ENCODE measurements at places on chromosomes 7 and 10.
A peak's percentile ranks its signal among the peaks of the same experiment; 100 is the strongest.

DNA sequence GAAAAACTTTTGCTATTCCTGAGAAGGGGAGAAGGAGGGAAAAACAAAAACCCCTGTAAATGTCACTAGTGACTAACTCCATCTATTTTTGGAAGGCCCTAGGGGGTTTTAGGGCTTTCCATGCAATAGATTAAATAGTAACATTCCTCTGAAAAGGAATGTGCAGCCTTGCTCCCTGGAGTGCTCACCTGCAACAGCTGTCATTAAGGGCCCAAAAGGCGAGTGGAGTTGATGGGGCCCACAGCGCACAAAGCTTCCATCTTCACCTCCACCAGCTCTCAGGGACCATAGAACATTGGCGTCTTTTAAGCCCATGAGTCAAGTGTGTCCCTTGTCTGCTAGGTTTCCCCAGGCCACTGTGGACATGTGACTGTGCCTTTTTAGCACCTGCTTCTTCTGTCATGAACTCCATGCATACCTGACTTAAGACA lies 58.0 kb upstream of the IL6 start:
- no peak for DNase-seq

DNA sequence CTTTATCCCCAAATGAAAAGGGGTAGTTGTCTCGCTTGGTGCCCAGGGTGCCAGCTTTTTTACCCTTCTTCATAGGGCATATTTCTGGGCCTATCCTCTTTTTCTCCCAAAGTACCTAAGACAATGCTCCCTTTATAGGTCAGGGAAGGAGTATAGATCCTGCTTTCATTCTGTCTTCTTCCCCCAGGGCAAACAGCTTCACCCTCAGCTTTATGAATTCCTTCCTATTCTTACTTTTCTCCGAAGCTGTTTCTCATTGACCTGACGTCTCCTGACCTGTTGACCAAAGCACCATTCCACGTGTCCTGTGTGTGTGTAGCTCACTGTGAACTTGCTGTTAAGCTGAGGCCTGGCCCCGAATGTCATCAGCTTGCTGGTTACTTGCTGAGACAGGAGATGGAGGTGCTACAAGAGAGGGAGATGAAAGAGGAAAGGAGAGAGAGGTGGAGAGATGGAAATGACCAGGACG lies 48.9 kb downstream of the PYROXD2 start:
- no peak for DNase-seq

DNA sequence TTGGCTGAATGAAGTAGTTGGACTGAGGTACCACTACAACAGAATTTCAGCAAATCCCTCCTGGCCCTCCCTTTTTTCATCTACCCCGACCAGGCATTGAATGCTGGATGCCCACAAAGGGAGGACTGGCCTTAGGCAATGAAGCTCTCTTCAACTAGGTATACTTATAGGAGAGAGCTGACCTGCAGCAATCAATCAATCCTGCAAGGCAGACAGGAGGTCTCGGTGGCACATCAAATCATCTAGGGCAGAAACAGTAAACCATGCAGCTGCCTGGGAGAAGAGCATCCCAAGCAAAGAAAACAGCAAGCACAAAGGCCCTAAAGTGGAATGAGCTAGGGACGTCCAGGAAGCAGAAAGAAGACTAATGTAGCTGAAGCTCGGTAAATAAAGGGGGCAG lies 2.4 kb upstream of the ABRAXAS2 start:
- no peak for DNase-seq

- DNase-seq = no peak
Measured at GRCh38 chr10:131187926-131188325, 123.6 kb downstream of the TCERG1L start.

DNA sequence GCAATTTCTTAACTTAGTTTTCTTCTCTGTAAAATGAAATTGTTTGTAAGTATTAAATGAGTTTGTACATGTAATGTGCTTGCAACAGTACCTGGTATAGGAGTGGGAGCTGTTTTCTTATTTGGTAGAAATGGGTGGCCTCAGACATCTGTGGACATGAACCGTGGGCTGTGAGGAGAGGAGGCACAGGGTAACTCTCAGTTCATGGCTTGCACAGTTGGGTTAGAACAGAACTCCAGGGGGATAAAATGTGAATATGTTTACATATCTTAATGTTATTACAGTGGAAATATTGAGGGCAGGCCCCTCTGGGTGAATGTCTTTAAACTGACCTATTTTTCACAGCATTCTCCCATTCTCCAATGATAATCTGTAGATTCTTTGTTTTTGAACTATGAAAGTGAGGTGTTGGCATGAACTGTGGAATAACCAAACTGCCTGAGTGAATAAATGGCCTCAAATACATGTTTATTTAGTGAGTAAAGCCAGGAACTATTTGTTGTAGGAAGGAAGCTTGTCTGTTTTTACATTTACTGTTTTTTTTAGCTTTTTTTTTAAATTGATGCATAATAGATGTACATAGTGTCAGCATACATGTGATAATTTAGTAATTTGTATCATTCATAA lies 2.6 kb downstream of the ABCA13 start:
- no peak for DNase-seq

GRCh38 chr10:27611744-27612550 lies 107.8 kb downstream of the RAB18 start:
- no peak for DNase-seq

DNA sequence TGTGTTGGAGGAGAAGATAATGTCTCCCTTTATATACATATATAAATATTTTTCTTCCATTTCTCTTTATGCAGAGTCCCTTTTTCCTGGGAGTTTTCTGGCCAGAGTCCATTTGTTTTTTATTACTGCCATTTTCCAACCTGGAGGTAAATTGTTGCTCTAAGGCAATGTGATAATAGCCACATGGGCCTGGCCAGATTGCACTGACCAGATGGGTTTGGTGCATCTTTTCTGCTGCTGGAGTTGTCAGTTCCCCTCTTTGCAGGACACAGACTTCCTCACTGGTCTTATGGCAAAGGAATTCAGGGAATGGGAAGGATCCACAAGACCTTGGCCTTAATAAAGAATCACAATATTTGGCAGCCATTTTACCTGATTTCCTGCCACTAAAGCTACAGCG lies 254.9 kb downstream of the SORCS3 start:
- DNase-seq = no peak

DNA sequence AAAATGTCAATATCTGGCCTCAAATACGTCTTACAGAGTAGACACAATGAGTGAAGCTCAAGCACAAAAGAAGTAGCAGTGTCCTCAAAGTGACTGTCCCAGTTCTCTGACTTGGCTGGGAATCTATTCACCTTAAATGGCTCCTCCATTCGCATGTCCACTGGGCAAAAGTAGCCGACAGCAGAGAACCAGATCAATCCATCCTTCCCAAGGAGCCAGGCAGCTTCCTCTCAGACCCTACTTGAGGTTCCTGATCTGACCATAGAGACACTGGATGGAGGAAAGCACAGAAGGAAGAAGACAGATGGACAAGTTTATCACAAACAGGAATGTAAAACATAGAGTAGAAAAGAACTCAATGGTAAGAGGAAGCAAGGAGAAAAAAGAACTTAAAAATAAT lies 53.5 kb downstream of the CDK6 start:
- DNase-seq = no peak

- DNase-seq = peak; percentile 23
Measured at GRCh38 chr10:4704034-4704545, 121.9 kb upstream of the AKR1E2 start.

GRCh38 chr7:132105096-132105495 lies 471.2 kb downstream of the PLXNA4 start:
- DNase-seq = no peak

GRCh38 chr7:30521532-30521931 lies 16.9 kb upstream of the GGCT start:
- DNase-seq = no peak

GRCh38 chr7:157467496-157468212 lies 130.8 kb downstream of the DNAJB6 start:
- DNase-seq = no peak

DNA sequence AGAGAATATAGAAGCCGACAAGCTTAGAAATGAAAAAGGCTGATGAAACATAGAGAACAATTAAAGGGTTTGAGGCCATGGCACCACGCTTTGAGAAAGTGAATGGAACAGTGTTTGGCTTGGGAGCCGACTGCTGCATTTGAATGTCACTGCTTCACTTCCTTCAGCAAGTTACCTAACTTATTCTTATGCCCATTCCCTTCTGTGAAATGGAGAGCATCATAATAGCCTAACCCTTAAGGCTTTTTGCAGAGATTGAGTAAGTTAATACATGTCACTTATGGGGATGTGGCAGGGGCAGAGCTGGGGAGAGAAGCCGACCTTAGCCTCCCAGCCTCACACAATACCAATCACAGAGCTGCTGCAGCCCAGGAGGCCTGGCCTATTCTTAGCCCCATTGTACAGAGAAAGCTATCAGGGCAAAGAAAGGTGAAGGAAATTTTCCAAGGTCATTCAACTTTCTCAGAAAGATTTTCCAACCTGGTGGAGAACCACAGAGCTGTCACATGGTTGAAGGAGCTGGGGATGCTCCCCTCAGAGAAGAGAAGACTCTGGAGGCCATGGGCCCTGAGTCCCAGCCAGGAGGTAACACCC lies 186.0 kb upstream of the GDF10 start:
- DNase-seq = no peak

- DNase-seq = no peak
Measured at GRCh38 chr7:152403726-152404125, 32.1 kb downstream of the KMT2C start.

- DNase-seq = no peak
Measured at GRCh38 chr7:131533566-131534561, 22.6 kb downstream of the PODXL start.

GRCh38 chr10:7647062-7647664 lies 19.6 kb downstream of the ITIH5 start:
- no peak for DNase-seq

DNA sequence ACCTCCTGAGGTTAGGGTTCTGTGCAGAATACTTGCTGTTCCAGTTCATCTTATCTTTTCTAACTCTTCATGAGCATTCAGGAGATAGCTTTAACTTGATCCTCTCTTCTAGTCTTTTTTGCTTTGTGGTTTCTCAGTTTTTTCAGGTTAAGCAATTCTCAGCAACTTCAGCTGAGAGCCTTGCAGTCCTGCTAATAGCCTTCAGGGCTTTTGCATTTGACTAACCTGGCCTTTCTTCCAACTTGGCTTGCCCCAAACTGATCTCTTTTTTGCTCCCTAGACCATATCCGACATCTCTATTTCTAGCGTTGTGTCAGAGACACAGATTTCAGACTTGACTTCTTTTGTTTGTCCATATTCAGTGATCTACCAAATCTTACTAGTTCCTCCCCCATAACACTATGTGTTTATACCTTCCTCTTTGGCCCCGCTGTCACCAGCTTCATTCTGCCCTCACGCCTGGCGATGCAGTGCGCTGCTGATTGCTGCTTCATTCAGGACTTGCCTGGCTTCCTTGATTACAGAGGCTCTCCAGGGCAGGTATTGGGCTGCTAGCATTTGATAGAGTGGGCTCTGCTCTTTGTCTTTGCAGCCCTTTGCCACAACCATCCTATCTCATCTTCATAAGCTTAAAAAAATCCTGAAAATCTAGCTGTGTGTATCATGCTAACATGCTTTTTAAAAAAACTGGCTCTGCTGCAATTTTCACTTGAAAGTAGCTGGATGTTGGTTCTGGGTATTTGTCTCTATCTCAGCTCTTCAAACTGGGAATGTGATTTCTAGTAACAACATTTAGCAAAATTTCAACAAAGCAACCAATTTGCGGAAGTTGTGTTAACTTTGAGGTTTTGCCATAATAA lies 9.6 kb downstream of the CUL1 start:
- no peak for DNase-seq

- DNase-seq = no peak
Measured at GRCh38 chr7:123023126-123023525, 27.6 kb upstream of the TAS2R16 start.

DNA sequence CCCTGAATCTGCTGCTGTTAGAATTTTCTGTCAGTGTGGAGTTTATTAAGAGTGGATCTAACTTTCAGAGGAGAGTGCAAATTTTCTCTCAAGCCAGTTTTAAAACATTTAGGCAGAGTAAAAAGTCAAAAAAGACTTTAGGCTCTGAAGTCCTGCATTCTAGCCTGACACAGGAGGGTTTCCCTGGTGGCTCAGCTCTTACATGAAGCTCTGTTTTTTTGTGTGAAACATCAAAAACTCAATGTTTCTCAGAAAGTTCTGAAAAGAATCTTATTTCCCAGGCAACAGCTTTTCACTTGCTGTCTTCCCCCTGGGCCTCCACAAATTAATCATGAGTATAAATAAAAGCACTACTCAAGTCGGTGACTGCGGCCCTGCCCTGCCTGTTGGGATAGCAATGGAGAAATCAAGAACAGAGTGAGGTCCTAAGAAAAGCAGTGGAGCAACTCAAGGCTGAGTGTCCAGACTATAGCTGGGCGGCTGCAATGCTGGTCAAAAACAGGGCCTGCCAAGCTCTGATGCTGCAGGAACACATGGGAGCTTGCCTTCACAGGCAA lies 22.3 kb upstream of the WDR11 start:
- no peak for DNase-seq

DNA sequence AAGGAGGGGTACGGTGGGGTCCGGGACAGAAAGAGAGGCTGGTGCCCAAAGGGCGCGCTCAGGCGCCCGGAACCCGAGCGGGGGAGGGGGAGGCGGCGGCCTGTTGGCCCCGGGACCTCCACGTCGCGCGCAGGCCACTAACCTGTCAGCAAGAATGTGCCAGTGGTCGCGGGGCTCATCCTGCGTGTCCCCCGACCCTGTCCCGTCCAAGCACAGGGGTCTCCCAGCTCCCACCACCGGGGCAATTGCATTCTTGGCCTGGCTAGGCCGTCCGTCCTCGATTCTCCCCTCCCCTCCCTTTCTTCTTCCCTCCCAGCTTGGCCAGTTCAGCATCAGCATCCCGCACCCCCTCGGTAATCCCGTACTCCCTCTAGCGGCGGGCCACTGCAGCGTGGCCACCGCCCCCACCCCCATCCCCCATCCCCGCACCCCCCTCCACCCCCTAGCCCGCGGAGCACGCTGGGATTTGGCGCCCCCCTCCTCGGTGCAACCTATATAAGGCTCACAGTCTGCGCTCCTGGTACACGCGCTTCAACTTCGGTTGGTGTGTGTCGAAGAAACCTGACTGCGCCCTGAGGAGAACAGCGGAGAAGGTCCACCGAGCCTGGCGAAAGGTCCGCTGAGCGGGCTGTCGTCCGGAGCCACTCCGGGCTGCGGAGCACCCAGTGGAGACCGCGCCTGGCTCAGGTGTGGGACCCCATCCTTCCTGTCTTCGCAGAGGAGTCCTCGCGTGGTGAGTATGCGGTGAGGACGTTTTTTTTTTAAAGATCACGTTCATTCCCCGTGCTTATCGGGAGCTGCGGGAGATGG lies at the start of gene SGCE:
TSS of gene SGCE (minus strand) at position 286 of the 810 bp plus-strand sequence. CDS start at position 251, 35 bp downstream.
- peak; percentile 47 for DNase-seq

- DNase-seq = no peak
Measured at GRCh38 chr10:106224676-106225075, 939.8 kb downstream of the SORCS1 start.

- DNase-seq = no peak
Measured at GRCh38 chr10:4343091-4343490, 482.9 kb upstream of the AKR1E2 start.

- DNase-seq = no peak
Measured at GRCh38 chr7:41828911-41829310, 126.0 kb upstream of the INHBA start.

All from activated CD4-positive, alpha-beta T cell treated with anti-CD3 and anti-CD28 coated beads, Interleukin-2, amount 50 U/mL, for 16 hours (primary cell).